ENCODE measurements at places on chromosomes 11 and 22.

- no peak for DNase-seq
Measured at GRCh38 chr11:83051760-83052671, 19.7 kb downstream of the RAB30 start.

DNA sequence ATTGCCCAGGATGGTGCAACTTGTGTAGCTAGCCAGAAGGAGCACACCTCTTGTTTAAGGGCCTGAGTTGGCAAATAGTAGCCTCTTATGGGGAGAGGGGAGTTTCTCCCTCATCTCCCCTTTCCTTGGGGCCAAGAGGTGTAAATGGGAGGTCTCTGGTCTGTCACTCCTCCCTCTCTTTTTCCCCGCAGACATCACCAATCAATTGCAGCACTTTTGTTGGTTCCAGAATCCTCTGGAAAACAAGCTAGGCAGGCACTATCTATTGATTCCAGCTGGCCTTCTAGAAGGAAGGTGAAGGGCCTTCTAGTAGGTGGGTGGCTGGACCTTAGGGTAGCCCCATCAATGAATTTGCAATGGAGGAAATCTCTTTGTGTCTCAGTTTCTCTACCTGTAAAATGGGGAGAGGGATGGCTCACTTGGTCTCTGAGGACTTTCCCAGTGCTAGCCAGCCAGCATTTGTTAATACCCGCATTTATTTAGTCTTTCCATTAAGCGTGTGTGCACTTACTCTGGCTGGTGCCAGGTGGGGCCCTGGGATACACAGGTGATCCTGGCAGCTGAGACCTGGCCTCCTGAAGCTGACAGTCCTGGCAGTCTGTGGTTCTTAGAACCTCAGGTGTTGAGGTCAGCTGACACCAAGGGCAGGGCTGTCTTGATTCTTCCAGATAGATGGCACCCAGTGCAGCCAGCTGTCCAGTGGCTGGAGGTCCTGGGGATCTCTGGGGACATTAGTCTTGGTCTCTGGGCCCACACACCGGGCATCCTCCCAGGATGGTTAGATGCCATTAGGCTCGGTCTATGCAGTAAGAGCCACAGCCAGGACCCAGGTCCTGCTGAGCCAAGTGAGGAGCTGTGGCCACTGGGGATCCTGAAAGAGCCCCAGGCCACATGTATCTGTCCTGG lies 51.7 kb downstream of the TSPAN18 start:
- no peak for DNase-seq

- DNase-seq, result no peak
Measured at GRCh38 chr22:28955817-28956216, 72.4 kb downstream of the ZNRF3 start.

GRCh38 chr11:100719809-100720221 lies 32.7 kb downstream of the ARHGAP42 start:
- DNase-seq, result no peak

DNA sequence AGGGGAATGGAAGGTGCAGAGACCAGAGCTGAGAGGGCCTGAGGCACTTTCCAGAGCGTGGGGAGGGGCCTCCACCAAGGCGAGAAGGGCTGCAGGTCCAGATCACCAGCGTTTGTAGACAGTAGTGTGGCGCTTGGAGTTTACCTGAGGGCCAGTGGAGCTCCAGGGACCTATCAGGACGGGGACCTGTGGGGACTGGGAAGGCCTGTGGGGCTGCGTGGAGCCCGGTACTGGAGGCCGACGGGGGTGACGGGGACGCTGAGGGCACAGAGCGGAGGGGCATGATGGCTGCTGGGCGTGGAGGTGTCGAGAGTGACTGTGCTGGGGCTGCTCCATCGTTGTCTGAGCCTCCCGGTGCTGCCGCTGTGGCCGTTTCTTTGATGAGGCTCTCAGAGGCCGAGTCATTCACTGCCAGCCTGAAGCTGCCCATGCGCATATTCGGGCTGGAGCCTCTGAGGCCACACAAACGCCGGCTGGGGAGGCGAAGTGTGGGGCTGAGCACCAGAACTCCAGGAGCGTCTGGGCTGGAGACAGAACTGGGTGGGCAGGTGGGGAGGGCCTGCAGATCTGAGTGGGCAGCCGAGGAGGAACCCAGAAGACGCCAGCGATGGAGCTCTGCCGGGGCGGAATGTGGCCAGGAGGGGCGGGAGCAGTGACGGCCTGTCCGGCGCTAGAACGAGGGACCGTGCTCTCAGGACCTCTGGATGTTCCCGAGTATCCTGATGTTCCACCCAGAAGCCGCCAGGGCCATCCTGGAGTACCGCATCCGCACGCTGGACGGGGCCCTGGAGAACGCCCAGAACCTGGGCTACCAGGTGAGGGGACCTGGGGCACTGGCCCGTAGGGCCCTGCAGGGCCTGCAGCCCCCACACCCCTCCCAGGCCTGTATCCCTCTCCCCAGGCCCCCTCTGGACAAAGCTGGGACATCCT lies 2.6 kb downstream of the PGGHG start:
- no peak for DNase-seq

GRCh38 chr22:44962741-44963454 lies 46.9 kb downstream of the PHF21B start:
- no peak for DNase-seq

DNA sequence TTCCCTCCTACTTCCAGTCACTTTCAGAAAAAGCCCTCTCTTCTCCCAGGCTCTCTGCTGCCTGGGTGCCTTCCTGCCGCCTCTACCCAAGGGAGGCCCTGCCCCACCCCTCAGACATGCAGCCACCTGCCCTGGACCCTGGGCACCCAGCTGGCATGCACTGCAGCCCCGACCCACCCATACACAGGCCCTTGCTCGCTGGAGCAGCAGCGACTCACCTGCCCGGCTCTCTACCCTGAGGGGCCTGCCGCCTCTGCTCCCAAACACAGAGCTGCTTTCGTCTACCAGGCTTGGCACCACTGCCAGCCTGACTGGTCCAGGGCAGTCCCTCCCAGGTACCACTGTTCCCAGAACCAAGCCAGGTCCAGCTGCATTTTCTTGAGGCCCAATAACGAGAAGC lies 1.2 kb upstream of the TSSK2 start:
- no peak for DNase-seq

DNA sequence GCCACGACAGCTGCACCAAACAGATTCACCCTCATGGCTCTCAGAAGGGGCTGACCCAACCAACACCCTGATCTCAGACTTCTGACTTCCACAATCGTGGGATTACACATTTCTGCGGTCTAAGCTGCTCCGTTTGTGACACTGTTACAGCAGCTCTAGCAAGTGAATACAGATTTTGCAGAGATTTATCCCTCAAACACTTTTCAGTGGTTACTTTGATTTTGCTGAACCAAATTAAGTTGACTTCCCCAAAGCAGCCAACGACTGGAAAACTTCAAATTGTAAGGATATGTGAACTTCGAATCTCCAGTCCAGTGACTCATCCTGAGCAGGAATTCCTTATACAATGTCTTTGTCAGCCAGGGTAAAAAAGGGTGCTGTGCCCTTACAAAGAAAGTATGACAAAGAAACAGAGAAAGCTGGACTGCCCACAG lies 14.8 kb upstream of the INCENP start:
- no peak for DNase-seq

DNA sequence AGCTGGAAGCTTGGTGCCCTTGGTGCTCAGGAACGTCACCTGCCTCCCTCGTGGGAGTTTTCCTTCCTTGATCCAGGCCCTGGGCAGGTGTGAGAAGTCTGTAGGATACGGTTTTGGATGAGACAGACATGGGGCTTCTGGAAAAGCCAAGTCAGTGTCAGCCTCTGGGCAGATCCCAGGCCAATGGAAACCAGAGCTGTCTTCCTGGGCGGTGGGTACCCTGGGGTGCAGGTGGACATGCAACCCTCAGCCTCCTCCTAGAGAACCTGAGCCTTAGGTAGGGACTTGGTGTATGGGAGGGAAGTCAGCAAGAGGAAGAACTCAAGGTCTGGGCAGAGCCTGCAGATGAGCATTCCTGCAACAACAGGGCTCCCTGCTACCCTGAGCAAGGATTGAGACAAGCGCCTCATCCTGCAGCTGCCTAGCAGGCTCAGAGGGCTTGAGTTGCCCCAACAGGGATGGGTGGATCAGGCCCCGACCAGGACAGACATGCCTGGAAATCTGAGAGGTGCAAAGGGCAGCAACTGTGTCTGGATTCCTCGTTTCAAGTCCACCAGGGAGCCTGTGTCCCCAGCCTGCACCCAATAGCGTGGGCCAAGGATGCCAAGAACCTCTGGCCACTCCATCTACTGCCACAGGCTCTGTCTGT lies 37.6 kb upstream of the SYT13 start:
- DNase-seq, result no peak

DNA sequence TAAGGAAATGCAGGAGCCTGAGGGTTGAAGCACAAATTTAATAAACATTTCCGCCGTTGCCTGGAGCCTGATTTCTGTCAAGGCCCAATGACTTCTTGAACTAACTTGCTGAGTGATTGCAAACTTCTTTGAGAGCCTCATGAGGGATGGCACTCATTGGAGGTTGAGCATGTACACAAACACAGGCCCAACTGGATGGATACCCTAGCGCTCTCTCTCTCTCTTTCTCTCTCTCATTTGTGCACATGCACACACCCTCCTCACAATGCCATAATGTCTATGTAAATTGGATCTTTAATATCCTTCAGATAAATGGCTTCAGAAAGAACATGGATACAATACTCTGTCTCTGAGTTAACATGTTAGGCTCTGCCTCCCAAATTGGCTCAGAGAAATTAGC lies 597.7 kb upstream of the CADM1 start:
- no peak for DNase-seq

GRCh38 chr11:120752668-120753067 lies 241.1 kb downstream of the GRIK4 start:
- no peak for DNase-seq

- DNase-seq, result no peak
Measured at GRCh38 chr11:131462622-131463021, 92.2 kb downstream of the NTM start.

DNA sequence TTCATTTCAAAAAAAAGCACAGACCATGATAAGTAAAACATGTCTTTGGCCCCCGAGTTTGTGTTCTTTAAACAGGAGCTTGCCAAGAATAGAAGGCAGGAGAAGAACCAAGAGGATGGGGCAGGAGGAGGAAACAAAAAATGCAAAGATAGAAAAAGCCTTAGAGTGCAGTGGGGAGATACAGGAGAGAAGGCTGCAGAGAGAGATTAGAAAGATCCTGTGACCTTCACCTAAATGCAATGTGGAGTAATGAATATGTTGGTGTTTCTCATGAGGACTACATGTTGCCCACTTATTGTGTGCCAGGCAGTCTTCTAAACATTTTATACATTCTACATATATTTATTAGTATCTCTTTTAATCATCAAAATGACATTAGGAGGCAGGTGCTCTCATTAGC lies 2.3 kb upstream of the APLNR start:
- DNase-seq, result no peak

GRCh38 chr22:37610480-37611129 lies 2.0 kb downstream of the GGA1 start:
- no peak for DNase-seq

DNA sequence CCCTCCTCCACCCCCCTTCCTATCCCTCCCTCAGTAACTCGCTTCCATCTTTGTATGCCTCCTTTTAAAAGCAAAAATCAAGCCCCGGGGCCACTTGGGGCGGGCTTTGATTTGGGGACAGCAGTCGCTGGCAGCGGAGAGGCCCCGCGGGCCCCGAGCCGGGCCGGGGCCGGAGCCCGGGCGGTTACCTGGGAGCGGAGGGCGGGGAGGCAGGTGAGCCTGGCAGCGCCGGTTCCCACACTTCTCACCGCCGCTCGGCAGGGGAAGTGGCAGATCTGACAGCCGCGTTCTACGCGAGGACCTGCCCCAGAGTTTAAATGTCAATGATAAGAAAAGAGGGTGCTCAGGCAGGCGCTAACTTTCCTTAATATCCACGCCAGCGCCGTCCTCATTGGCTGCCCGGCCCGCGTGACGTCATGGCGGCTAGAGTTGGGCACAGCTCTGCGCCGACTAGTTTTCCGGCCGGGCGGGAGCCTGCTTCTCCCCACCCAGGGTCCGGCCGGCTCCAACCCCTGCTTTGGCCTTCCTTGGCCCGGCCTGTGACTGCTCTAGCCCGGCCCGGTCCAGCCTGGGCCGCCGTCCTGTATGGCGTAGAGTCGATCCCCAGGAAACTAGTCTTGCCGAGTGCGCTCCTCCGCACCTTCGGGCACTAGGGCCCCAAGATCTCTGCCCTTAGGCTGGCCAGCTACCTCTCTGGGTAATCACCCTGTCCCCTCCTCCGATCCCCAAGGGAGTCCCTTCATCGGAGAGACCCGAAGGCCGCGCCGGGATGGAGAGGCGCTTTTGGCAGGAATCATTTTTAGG lies 6.7 kb upstream of the PAX6 start:
- DNase-seq, result no peak

- no peak for DNase-seq
Measured at GRCh38 chr11:113695207-113695606, 10.9 kb downstream of the TMPRSS5 start.

- DNase-seq, result no peak
Measured at GRCh38 chr11:120675171-120675570, 163.6 kb downstream of the GRIK4 start.

GRCh38 chr11:69931060-69931910 lies 112.1 kb upstream of the FGF3 start:
- DNase-seq, result no peak

DNA sequence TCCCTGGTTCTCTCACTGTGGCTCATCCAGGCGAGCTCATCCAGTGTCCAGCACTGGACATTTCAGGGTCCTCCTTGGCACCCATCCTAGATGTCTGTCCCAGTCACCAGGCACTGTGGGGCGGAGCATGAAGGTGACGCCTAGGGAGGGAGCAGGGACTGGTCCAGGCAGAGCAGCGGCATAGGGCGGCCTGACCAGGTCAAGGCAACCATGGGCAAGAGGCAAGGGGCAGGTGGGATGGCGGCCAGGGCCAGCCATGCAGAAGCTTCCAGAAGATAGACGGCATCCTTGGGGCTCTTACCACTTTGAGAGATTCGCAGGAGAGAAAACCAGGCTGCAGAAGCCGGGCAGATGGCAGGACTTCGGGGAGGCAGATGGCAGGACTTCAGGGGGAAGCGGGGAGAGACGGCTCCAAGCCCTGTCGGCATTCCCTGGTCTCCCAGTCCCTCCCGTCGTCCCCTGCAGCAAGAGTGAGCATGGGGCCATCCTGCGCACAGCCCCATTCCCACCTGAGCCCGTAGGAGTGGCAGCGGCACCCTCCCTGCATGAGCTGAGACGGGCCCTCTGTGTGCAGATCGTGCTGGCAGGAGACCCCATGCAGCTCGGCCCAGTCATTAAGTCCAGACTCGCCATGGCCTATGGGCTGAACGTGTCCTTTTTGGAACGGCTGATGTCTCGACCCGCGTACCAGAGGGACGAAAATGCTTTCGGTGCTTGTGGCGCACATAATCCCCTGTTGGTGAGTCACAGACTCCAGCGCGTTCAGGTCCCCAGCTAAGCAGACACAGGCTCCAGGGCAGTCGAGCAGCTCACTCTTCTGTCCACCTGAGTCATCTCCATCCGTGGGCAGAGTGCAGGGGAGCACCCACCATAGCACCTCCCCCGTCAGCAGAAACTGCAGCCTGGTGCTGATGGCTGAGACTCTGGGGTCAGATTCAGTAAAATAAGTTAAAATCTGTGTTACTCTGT lies 20.1 kb upstream of the PANX2 start:
- no peak for DNase-seq
